ENCODE measurements at places on chromosomes 5 and 9.

DNA sequence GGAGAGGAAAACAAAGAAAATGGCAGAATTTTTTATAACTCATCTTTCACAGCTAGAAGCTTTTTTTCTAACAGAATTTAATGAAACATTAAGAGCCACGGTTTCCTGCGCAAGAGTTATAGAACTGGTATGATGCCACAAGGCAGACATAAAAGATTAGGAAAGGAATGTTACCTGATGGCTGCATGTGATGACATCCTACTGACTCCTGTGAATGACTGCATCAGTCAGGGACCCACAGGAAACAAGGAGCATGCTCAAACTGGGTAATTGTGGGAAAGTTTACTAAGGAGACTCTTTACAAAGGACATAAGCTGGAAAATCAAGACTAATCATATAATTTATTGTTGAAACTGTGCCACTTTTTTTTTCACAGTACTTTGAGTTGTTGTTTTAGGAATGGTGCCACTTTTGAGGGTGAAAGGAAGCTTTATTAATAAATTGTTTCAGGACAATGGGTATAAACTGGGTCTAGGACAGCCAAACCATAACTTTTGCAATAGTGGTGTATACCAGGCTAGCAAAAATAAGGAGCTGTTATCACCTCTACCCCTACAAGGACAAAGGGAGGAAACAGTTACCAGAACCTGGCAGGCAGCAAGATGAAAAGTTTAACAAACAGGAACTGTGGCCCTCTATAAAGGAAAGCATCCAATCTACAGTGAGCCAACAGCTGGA lies 5.1 kb upstream of the TSLP start:
- DNase-seq = no peak

- DNase-seq = no peak
Observed at GRCh38 chr5:143977891-143978461, 166.0 kb downstream of the HMHB1 start.

GRCh38 chr9:98323831-98324135 lies 68.3 kb upstream of the TBC1D2 start:
- no peak for DNase-seq

GRCh38 chr5:43231977-43232376 lies 40.0 kb downstream of the NIM1K start:
- no peak for DNase-seq

DNA sequence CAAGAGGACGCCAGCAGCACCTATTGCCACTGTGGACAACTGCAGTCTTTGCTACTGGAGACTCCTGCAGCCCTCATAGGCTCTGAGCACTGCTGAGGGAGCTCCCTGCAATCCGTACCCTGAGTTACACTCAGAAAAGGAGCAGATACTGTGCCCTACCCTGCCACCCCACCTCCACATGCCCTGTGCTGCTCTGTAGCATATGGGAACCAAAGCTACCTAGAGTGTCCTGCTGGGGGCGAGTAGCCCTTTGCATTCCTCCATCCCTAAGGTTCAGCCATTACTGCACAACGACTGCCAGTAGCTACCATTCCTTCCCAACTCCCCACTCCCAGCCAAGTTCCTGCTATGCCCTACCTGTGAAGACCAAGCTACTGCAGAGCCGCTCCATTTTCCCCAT lies 90.2 kb upstream of the SNCAIP start:
- DNase-seq = no peak

- no peak for DNase-seq
Observed at GRCh38 chr5:34923694-34924461, 5.5 kb upstream of the DNAJC21 start.

DNA sequence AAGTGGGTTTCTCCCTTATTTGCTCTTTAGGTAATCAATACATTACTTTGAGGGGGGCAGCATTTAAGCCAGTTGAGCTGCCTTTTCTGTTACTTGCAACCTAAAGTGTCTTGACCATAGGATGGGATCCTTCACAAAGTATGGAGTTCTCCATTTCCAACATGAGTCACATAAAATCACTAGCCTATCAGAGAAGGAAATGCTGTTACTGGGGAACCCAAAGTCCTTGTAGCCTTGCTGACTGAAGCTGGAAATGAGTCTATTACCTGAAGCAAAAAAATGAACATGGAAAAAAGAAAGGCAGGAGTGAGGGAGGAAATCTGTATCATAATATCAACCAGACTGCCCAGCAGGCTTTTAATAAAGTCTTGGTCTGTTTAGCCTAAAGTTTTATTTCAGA lies 42.8 kb upstream of the SLIT3 start:
- DNase-seq = no peak

- DNase-seq = no peak
Observed at GRCh38 chr5:33789567-33789957, 102.2 kb downstream of the ADAMTS12 start.

- no peak for DNase-seq
Observed at GRCh38 chr5:107286447-107287098, 384.2 kb downstream of the EFNA5 start.

DNA sequence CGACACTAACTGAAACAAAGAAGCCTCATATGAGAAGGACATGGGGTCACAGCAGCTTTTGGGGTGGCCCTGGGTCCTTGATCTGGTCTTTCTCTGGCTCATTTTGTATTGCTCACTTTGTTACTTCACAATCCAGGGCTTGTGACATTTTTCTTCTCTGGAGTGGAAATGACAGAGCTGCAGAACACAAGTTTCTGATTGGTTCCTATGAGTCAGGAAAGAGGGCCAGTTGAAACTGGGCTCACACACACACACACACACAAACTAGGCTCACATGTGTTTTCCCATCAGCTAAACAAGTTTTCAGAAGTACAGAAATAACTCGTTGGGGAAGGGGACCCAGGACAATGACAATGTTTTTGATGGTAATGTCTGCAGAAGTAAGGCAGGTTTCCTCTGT lies 54.3 kb downstream of the TMC1 start:
- DNase-seq = no peak

GRCh38 chr5:1884678-1885403 lies 2.1 kb upstream of the IRX4 start:
- DNase-seq = no peak

DNA sequence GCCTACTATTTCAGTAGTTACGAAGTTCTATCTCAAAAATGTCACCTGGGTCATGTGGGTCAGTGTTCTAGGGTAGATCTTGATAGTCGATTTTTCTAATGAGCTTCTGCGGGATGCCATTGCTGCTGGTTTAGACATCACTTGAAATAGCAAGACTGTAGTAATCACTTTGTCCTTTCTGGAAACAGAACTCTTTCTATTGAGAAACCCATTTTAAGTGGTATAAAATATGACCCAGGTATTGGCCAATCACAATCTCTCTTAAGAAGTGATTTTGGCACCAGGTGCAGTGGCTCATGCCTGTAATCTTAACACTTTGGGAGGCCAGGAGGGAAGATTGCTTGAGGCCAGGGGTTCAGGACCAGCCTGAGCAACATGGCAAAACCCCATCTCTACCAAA lies 17.6 kb downstream of the ARRDC3 start:
- DNase-seq = no peak

DNA sequence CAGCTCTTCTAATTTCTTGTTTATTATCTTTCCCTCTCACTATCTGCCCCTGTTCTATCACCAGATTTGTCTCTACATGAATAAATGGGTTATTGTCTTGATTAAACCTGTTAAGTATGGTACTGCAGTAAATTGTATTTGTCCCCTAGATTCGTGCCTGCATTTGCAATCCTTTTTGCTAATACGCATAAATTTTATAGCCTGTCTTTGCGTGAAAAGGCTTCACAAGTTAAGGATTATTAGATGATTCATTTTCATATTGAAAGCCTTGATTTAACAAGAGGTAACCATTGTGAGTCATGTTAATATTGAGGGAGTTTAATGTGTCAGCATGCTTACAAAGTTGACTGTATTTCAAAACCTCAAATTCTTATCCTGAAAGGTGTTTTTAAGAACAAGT lies 204.6 kb downstream of the PCSK1 start:
- DNase-seq = no peak

DNA sequence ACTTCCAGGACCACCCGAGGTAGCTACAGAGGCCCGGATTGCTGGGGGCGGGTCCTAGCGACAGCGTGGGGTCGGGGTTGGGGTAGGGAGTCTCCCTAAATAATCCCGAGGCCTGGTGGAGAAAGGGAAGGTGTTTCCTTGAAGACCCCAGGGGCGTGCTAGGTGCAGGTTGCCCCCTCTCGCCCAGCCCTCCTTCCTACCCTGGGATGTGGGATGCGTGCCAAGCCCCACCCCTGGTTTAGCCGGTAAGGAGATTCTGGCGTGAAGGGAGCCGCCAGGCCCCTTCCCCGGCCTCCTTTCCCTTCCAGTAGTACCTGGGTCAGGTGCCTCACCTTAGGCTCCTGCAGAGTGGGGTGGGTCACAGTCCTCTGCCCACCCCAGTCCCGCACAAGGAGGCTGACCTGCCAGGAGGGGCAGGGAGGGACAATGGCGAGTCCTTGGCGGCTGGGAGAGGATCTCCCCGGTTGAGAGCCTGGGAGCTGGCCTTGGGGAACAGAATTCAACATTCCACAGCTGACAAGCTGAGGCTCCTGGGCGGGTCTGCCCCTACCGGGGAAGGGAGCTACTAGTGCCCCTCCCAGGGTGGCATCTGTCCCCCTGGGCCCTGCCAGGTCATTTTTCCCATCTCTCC lies 674 bp downstream of the TSPAN17 start:
- no peak for DNase-seq

- no peak for DNase-seq
Observed at GRCh38 chr5:74243634-74244033, 396.9 kb downstream of the ENC1 start.

DNA sequence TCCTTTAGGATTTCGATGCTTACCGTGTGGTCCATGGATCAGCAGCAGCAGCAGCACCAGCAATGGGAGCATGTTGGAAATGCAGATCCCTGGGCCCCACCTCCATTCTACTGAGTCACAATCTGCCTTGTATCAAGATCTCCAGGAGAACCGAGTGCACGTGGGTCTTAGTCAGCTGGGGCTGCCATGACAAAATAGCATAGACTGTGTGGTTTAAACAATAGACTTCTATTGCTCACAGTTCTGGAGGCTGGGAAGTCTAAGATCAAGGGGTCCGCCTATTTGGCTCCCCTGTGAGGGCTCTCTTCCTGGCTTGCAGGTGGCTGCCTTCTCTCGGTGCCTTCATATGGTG lies 1.3 kb upstream of the PROP1 start:
- DNase-seq = no peak

GRCh38 chr5:73603998-73604397 lies 22.0 kb upstream of the ARHGEF28 start:
- DNase-seq = no peak

- DNase-seq = no peak
Observed at GRCh38 chr9:81953096-81953495, 9.8 kb downstream of the SPATA31D3 start.

GRCh38 chr5:7793895-7794294 lies 57.0 kb downstream of the CFAP90 start:
- no peak for DNase-seq

DNA sequence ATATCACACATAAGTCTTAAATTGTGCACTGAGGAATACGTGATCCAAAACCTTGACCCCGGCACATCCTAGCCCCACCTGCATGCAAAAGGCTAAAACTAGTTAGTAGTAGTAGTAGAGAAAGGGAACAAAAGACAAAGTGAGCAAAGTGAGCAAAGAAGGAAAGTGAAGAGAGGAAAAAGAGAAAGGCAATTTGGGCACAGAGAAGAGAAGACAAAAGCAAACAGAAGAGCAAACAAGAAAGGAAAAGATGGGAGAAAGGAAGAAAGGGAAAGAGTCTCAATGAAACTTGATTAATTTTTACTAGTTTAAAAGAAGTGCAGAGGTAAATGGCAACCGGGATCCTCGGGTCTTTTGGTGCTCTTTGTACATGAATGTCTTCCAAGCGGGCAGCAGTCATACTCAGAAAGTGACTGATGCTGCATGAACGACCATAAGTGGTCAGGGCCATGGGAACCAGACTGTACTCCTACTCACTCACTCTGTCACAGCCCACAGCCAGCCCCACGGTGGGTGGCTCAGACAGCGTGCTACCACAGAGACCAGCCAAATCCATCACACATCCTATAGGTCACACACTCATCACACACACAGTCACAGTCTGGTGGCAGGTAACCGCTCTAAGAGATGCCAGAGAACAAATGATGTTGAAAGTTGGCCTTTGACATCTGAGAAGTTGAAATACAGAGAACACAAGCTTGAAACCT lies 203.9 kb downstream of the FBN2 start:
- no peak for DNase-seq

- no peak for DNase-seq
Observed at GRCh38 chr9:7117676-7118561, 360.1 kb downstream of the KDM4C start.

GRCh38 chr9:84331119-84331809 lies 9.3 kb downstream of the SLC28A3 start:
- DNase-seq = no peak

- DNase-seq = no peak
Observed at GRCh38 chr5:9239071-9239470, 306.8 kb downstream of the SEMA5A start.

GRCh38 chr9:82616545-82616944 lies 446.4 kb downstream of the RASEF start:
- no peak for DNase-seq

- no peak for DNase-seq
Observed at GRCh38 chr5:25435882-25436281, 791.1 kb upstream of the CDH10 start.

DNA sequence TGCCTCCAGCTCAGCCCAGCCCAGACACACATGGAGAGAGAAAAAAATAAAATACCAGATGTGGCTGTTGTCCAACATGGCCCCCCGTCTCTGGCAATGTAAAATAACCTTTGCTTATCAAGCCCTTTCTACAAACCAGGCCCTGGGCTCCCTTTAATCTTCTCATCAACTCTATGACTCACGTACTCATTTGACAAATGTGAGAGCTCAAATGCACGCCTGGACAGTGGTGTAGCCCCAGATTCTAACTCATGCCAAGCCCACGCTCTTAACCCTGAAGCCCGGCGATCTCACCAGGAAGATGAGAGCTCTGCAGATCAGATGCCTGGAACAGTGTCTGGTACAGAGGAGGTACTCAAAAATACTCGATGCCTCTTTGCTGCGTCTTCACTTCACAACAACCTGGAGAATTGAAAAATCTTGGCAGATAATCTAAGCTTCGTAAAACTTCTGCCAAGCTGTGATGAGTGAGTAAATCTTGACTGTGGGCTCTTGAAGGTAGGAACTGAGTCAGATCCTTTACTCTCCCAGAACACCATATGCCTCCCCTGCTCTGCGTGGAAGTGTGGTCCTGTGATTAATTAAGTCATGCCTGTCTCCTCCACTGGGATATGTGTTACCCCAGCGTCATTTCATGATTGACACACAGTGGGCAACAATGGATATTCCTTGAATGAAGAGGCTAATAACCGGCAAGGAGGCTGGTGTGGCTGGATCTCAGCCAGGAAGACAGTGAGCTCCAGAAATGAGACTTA lies 102.0 kb upstream of the FSTL4 start:
- DNase-seq = no peak

- DNase-seq = no peak
Observed at GRCh38 chr5:152622628-152623027, 217.5 kb upstream of the NMUR2 start.

- DNase-seq = no peak
Observed at GRCh38 chr9:134287591-134288491, 38.4 kb upstream of the RXRA start.

- DNase-seq = no peak
Observed at GRCh38 chr5:135671052-135671705, 92.4 kb upstream of the CXCL14 start.

GRCh38 chr5:9507974-9508373 lies 37.9 kb downstream of the SEMA5A start:
- no peak for DNase-seq

Data from NT2/D1 (cell line).